Astrocyte (in vitro differentiated cells and primary cell): ENCODE measurements at places on chromosomes 5 and 9.

- DNase-seq: no peak
Measured at GRCh38 chr9:842635-843426, 1.3 kb downstream of the DMRT1 start.

GRCh38 chr9:81819155-81819554 lies 109.1 kb upstream of the SPATA31D4 start:
- DNase-seq: no peak

DNA sequence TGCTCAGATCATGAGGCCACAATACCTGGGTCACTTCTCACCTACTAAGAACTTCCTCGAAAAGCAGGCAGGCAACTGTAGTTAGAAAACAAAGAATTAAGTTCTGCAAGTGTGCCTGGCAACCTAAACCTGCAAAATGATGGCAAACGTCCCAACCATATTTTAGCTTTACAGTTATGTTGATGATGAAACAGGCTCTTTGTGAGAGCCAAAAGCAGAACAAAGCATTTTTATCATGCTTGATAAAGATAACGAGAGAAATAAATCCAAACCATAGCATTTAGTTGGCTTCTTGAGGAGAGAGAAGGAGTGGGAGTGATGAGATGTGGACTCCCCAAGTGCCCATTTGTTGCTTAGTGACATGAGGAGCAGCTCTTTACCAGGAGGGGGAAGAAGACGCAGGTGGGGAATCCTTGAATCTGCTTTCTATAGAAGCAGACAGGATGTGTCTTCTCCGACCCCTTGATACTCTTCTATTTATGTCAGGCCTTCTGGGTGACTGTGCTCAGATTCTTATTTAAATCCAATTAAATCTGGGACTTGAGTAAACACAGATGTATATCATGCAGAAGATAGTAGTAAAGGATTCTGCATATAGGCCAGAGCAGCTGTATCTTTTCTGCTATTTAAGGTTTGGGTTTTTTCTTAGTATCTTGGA lies 221.2 kb downstream of the TMEM167A start:
- peak; percentile 37 for DNase-seq

DNA sequence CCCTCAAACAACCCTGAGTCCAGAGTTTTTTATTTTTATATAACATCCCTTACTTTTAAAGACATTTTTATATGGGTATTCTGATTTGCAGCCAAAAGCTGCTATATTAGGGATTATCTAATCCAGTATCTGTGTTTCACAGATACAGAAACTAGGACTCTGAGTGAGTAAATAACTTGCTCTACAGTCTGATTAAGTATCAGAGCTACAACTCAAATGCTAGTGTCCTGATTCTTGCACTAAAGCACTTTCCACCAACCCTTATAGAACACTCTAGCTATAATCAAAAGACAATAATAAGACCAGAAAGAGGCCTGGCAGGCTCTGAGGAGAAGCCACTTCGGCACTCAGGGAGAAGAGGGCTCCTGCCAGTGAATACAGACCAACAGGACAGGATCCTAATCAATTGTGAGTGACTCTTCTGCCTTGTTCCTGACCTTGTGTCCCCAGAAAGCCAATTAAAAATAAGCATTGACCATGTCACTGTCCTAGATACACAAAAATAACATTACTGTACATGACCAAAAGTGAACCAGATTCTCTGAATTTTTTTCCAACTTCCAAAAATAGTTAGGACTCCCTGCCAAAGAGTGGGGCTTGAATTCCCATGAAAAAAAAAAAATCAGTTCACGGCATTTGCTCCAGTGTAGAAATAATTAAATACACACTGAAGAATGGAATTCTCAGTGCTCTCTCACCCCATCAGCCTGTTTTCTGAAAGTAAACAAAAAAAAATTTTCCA lies 63.6 kb upstream of the MAP3K1 start:
- DNase-seq: no peak

DNA sequence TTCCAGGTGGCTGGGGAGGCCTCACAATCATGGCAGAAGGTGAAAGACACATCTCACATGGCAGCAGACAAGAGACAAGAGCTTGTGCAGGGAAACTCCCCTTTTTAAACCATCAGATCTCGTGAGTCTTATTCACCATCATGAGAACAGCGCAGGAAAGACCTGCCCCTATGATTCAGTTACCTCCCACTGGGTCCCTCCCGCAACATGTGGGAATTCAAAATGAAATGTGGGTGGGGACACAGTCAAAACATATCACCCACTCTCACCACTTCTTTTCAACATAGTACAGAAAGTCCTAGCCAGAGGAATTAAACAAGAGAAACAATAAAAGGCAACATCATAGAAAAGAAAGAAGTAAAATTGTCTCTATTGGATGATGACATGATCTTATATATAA lies 223.4 kb upstream of the SLC24A2 start:
- DNase-seq: no peak

GRCh38 chr5:99156688-99157087 lies 227.9 kb upstream of the CHD1 start:
- DNase-seq: no peak

DNA sequence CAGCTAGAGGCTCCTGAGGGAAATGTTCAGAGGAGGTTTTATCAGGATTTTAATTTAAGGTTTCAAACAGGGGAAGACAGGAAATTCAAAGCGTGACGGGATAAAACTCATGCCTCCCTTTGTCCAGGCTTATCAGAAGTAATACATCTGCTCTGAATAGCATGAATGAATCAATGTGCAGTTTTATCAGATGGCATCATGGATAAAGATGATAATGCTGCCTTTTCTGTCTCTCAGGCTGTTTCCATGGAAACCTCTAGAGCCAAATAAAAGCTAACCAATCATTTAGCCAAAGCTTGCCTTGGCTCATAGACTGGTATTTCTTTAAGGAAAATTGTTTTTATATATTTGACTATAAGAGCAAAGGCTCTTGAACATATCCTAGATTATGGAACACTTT lies 16.4 kb downstream of the MFAP3 start:
- no peak for DNase-seq

GRCh38 chr9:2787065-2787464 lies 56.8 kb downstream of the PUM3 start:
- peak; percentile 71 for DNase-seq

GRCh38 chr9:95124582-95125367 lies 192.7 kb downstream of the FANCC start:
- DNase-seq: no peak

- DNase-seq: no peak
Measured at GRCh38 chr9:137972988-137973470, 95.4 kb downstream of the CACNA1B start.

- DNase-seq: no peak
Measured at GRCh38 chr9:99497641-99498040, 275.6 kb downstream of the SEC61B start.

GRCh38 chr5:58064801-58065200 lies 395.1 kb downstream of the PLK2 start:
- peak; percentile 67 for DNase-seq

DNA sequence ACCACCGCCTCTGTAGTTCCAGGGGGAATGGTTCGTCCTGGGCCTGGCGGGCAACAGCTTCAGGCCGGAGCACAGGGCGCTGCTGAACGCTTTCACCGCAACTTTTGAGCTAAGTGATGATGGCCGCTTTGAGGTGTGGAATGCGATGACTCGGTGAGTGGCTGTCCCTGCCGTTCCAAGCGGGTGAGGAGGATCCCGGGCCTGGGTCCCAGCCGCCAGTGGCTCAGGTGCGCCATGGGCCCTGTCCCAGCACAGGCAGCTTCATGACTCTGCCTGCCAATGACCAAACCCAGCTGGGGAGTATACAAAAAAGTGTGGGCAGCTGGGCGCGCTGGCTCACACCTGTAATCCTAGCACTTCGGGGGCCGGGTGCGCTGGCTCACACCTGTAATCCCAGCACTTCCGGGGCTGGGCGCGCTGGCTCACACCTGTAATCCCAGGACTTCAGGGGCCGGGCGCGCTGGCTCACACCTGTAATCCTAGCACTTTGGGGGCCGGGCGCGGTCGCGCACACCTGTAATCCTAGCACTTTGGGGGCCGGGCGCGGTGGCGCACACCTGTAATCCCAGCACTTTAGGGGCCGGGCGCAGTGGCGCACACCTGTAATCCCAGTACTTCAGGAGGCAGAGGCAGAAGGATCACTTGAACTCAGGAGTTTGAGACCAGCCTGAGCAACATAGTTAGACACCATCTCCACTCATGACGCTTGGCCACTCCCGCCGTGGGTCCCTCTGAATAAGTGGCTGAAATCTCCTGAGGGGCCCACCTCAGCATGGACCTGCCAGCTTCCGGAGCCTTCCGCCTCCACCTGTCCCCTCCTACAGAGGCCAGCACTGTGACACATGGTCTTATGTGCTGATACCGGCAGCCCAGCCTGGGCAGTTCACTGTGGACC lies 1.1 kb downstream of the LCN12 start:
- no peak for DNase-seq
